ENCODE measurements at places on chromosomes 2 and 18. TPM values are rescaled to one million over a fixed set of nuclear protein-coding genes. Genes with fewer than 3 reads are reported as not detected.

- no peak for DNase-seq
Observed at GRCh38 chr2:29433128-29433527, 317.9 kb downstream of the CLIP4 start.

Gene FER1L5
- polyA plus RNA-seq = 0.02 TPM

DNA sequence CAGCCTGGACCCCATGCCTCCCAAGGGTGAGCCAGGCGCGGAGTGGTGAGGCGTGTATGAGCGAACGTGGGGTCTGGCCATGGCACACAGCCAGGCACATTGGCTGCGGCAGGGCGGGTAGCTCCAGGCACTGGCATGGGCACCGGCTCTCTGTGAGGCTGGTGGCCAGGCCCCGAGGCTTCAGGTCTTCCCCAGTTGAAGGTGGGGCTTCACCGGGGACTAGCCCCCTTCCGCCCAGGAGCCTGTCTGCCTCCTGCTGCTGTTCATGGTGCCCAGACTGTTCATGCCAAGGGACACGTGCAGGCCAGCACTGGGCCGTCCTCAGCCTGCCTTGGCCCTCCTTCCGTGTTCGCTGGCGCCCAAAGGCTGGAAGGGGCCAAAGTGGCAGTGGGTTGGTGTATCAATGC is 26.8 kb downstream of the DDX1 start:
- DNase-seq = no peak

- no peak for DNase-seq
Observed at GRCh38 chr2:109637749-109638570, 23.8 kb downstream of the SOWAHC start.

Gene ANKRD62
- polyA plus RNA-seq = not detected

Gene CNGA3
- polyA plus RNA-seq = not detected

DNA sequence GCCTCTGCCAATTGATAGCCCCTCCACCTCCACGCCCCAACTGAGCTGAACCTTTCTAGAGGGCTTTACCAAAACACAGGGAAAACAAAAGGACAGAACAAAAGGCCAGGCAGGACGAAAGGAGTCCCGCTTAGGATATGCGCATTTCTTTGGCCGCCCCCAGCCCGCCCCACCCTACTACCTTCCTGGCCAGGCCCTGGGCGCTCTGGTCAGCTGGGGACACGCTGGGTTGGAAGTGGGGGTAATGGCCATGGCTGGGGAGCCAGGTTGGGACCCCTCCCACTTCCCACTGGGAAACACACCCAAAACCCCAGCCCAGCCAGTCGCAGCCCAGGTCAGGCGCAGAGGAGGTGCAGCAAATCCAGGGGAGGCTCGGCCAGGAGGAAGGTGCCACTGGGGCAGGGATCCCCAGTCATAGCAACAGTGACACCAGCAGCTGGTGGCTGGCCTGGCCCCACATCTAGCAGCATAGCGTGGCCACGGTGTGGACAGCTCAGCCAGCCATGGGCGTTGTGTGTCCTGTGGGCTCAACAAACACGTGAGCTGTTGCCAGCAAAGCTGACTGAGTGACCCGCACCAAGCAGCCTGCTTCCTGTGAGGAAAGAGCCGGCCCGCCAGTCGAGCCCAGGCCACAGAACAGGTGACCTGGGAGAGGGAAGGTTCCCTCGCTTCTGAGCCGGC is 24.6 kb upstream of the B3GNT7 start:
- DNase-seq = no peak

DNA sequence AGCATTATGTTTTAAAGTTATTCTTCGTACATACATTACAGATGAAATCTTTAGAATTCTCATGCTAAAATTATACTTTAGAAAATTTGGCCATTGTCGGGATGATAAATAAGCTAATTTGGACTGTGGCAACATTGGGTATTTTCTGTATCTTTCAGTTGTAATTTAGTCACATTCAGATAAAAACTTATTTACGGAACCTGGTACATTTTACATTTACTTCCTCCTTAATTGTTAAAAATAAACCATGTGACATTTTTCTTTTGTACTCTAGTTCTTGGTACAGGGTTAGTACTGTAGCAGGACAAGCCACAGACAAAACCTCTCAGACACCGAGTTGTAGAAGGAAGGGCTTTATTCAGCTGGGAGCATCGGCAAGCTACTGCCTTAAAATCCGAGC is 4.2 kb downstream of the CNDP2 start:
- DNase-seq = no peak

GRCh38 chr2:129478902-129479517 is 500.5 kb upstream of the RAB6C start:
- DNase-seq = no peak

DNA sequence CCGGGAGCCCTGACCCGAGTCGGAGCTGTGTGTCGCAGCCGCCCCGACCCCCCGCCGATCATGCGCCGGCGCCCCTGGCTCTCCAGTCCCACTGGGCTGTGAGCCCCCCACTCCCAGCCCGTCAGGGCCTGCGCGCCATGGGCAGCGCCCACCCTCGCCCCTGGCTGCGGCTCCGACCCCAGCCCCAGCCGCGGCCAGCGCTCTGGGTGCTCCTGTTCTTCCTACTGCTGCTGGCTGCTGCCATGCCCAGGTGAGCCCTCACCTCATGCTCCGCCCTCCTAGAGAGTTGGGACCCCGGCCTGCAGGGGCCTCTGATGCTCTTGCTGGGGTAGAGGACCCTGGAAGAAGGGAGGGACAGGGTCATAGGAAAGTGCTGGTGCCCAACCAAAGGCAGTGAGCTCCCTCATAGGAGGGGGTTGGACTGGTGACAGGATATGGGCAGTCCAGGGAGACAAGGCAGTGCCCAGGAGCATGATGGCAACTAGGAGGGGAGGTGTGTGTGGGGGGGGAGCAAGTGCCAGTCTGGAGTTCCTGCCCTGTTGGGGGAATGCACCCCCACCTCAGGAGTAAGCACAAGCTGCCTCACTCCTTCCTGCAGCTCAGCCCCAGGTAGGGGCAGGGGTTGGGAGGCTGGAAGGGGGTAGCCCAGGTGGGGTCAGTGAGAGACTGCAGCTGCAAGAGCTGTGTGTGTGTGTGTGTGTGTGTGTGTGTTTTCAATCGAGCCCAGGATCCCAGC is 375 bp downstream of the WNT10A start:
- DNase-seq = peak; percentile 58

Gene CRYGD
- polyA plus RNA-seq = not detected

GRCh38 chr18:23627321-23627720 is 35.4 kb downstream of the ANKRD29 start:
- DNase-seq = no peak

- no peak for DNase-seq
Observed at GRCh38 chr2:219664944-219665343, 37.5 kb downstream of the SLC4A3 start.

DNA sequence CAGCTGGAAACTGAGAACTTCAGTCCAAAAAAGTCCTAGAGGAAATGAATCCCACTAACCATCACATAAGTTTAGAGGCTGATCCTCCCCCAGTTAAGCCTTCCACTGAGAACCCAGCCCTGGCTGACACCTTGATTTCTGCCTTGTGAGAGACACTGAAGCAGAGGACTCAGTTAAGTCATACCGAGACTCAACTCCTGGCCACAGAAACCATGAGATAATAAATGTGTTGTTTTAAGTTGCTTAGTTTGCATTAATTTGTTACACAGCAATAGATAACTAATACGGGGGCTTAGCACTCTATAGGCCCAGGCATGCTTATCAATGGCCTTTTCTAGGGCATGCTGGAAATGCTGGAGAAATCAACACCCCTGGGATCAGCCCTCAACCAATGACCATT is 3.4 kb upstream of the ADD2 start:
- no peak for DNase-seq

GRCh38 chr2:85547859-85548607 is 9.1 kb downstream of the MAT2A start:
- no peak for DNase-seq

- no peak for DNase-seq
Observed at GRCh38 chr2:38037325-38037724, 38.6 kb downstream of the CYP1B1 start.

Gene B3GNT7
- polyA plus RNA-seq = 0.12 TPM

- no peak for DNase-seq
Observed at GRCh38 chr2:138718405-138718804, 61.8 kb downstream of the NXPH2 start.

DNA sequence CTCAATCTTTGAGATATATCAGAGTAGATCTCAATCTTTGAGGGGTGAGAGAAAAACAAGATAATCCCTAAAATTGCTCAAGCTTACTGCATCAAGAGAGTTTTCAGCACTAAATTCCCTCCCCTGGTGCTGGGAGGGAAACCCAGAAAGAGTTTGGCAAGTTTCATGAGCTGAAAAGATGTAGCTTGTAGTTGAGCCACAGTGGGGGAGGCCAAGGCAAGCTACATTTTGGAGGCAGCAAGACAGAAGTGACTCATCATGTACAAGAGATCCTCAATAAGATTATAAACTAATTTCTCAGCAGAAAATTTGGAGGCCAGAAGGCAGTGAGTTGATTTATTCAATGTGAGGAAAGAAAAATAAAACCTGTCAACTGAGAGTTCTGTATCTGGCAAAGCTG is 308.2 kb downstream of the PIEZO2 start:
- DNase-seq = no peak

DNA sequence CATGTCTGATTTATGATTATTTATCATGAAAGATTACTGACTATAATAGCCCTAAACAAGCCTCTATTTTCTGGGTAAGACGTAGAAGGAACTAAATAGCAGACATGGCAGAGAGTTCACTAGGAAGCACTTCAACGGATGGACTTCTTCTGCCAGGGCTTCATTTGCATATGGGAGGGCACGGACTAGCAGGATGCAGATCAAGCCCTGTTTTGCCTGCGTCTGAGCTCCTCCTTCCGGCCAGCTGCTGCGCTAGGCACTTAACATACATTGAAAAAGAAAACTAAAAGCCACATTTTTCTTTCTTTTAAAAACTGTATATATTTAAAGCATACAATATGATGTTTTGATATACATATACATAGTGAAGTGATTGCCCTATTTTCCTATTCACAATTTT is 340.0 kb upstream of the MEX3C start:
- peak; percentile 50 for DNase-seq

- DNase-seq = no peak
Observed at GRCh38 chr2:197460649-197461048, 7.3 kb downstream of the COQ10B start.

Gene PPP4R3B
- 11.0 TPM for polyA plus RNA-seq

DNA sequence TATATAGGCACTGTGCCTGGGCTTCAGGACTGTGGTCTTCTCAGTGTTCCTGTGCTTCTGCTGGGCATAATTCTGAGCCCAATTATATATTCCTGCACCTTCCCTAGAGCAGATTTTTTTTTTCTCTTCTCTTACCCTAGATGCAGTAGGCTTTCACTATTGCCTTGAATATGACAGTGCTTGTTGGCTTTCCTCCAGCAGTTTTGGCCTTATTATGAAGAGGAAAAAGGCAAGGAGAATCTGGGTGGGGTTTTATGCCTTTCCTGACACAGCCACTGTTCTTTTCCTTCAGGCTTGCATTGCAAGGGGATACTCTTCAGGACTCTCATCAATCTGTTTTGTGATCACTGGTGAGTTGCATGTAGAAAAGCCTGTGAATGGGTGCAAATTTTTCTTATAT is 221.9 kb upstream of the CELF4 start:
- DNase-seq = no peak

DNA sequence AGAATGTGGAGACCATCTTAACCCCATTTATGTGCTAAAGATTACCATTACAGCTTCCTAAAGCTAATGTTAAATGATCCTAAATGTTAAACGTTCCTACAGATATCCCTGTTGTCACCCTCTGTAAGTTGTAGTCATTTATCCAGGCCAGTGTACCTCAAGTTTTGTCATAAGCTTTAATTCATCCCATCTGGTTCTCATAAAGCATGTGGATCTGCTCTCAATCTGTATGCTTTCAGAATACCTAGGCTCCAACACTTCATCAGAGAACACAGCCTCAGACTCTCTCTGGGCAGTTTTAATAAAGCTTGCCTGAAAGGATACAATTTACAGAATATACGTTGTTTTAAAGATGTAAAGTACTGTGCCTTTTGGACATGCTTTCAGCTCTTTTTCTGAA is 4.2 kb upstream of the CCDC178 start:
- DNase-seq = peak; percentile 54

Gene ASPRV1
- polyA plus RNA-seq = 0.23 TPM

- DNase-seq = no peak
Observed at GRCh38 chr2:241692448-241692847, 5.8 kb upstream of the DTYMK start.

- DNase-seq = no peak
Observed at GRCh38 chr2:178114462-178114861, 2.2 kb downstream of the RBM45 start.

DNA sequence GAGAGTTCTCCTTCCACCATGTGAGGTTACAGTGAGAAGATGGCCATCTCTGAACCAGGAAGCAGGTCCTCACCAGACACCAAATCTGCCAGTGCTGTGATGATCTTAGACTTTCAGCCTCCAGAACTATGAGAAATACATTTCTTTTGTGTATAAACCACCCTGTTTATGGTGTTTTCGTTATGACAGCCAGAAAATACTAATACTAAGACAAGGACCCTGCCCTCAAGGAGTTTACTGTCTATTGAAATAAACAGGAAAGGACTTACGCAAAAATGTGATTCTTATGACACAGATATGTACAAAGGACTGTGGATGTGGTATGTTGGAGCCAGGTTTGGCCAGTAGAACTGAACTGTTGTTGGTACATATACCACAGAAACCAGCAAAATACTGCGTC is 184.3 kb downstream of the MCFD2 start:
- DNase-seq = no peak

- no peak for DNase-seq
Observed at GRCh38 chr2:52844701-52845423, 922.7 kb upstream of the CHAC2 start.

GRCh38 chr2:121197369-121198091 is 87.5 kb downstream of the TFCP2L1 start:
- no peak for DNase-seq

Gene MYO1B
- polyA plus RNA-seq = 26.5 TPM

- peak; percentile 54 for DNase-seq
Observed at GRCh38 chr18:23918395-23919032, 96.0 kb upstream of the TTC39C start.

Gene CFAP221
- polyA plus RNA-seq = 0.12 TPM

DNA sequence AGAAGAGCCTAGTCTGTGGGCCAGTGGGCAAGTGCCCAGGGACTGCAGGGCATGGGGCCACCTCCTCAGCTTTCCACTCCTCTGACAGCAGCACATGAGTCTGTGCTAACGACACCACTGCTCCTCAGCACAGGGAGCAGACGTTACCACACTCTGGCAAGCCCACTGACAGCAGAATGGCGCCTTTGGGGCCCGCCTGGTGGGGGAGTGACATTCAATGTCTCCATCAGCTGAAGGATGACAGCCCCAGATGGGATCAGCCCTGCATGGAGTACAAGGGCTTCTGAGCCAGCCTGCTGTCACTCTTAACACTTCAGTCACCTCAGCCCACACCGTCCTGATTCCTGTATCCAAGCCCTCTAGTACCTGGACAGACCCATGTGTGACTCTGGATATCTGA is 149.4 kb upstream of the SMAD2 start:
- DNase-seq = no peak

DNA sequence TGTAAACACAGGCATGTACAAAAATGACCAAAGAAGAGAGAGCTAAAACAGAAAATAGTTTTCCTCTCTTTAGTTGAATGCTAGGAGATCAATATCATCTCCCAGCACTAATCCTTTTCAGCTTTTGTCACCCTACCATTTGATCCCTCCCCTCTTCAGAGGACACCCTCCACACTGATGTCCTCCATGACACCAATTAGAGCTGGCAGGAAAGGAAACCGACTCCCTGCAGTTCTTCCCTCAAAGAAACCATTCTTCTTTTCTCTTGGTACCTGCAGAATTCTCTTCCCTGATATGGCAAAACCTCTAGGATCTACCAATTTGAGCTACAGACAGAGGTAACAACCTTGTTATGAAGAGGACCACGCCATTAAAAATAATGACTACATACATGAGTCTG is 5.3 kb downstream of the EPB41L3 start:
- DNase-seq = no peak
